ENCODE measurements at places on chromosomes 5 and 9.

- no peak for DNase-seq
Measured at GRCh38 chr5:59800347-59800893, 93.1 kb downstream of the PDE4D start.

DNA sequence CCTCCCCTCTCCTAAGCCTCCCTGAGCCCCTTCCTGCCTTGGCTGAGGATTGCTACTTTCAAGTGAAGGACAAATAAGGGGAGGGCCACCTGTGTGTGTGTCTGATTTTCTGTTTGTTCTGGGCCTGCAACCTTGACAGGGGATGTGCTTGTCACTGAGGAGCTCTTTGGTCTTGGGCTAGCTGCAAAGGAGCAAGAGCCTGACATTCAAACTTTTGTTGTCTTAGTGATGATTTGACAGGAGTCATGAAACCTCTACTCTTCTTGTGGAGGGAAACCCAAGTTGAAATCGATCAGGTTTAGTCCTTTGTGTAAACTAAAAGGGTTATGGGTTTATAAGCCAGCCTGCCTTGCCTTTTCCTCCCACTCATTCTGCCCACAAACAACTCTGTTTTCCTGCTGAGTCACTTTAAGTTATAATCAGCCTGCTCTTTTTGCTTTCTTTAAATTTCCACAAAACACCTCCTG is 16.9 kb downstream of the CLTA start:
- no peak for DNase-seq

DNA sequence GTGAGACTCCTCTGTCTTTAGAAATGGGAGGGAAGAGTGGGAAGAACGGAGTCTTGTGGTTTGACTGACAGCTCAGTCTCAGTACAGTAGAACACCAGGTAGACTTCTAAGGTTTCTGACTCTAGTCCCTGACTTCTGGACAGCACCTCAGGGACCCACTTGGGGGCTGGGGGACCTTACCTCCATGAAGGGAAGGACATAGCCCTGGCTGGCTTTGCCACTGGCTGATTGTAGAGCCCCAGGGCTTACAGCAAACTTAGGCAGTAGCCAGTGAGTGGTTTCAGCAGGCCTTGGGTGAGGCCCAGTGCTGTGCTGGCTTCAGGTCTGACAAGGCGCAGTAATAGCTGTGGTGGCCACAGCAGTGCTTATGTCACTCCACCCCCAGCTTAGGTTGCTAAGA is 290.0 kb upstream of the PRR16 start:
- no peak for DNase-seq

- no peak for DNase-seq
Measured at GRCh38 chr5:172530878-172531703, 76.8 kb upstream of the SH3PXD2B start.

DNA sequence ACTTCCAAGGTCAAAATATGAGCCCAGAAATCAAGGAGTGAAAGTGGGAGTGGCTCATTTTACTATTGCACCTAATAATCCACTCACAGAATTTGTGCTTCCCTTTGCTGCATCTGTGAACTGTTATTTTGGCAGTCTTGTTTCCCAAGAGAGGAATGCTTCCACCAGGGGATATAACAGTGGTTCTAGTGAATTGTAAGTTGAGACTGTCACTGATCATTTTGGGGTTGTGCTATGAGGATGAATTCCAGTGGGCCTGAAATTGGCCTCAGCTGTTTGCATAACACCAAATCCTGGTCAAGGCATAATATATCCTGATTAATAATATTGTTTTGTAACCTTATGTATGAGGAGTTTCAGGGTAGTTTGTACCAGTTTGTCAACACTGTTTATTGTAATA is 14.4 kb downstream of the FAM200C start:
- DNase-seq: no peak

GRCh38 chr5:135372654-135373381 is 26.2 kb downstream of the MACROH2A1 start:
- no peak for DNase-seq

DNA sequence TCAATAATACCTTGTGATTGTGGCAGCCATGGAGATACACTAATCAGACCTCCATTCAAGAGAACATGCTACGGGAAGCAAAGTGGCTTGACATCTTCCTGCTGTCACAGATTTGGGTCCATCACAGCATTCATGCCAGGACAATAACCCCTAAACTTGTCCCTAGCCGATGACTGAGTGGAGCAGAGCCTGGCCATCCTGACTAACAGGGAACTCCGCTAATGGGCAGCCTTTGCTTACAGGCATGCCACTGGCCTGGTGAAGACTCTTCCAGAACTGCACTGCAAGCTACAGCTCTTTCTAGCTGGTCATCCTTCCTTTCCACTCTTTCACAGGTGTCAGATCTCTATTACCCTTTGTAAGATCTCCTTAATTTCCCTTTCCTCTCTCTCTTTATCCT is 16.0 kb downstream of the FAM174A start:
- no peak for DNase-seq

DNA sequence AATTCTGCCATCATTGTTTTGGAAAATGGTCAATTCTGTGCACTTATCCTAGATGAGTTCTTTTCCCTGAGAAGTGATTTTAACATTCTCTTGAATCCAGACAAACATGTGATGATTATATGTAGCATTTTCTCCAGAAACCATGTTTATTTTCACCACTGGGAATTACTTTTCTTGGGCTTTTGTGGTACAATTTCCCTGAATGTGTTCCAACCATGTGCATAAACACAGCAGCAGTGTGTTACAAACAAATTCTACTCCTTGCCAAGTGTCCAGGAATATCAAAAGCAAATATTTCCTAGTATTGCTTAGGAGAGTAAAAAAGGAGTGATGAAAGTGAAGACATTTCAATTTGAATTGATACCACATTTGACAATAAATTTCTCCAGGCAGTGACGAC is 50.4 kb downstream of the NXNL2 start:
- no peak for DNase-seq

DNA sequence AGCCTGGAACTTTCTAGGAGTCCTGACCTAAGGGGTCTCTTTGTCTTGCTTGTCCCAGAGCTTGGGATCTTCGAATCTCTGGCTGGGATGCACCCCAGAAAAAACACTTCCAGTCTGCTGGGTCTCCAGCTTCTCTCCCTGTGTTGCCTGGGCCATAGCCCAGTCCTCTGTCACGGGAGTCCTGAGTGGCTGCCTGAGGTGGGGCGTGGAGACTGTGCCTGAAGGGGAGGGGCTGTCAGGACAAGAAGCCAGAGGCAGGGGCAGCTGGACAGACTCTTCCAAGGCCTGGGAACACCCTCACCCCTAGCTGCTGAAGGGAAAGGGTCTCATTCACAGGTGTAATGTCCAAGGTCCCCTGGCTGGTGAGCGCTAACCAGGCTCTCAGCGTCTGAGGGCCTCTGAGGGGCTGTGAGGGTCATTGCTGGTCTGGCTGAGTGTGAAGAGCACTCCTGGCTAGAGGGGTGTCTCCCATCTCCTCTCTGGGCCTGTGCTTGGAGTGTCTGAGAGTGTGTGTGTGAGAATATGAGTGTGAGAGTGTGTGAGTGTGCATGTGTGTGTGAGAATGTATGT is 20.4 kb upstream of the COL27A1 start:
- no peak for DNase-seq

- DNase-seq: no peak
Measured at GRCh38 chr9:121949364-121949763, 143.7 kb downstream of the TTLL11 start.

DNA sequence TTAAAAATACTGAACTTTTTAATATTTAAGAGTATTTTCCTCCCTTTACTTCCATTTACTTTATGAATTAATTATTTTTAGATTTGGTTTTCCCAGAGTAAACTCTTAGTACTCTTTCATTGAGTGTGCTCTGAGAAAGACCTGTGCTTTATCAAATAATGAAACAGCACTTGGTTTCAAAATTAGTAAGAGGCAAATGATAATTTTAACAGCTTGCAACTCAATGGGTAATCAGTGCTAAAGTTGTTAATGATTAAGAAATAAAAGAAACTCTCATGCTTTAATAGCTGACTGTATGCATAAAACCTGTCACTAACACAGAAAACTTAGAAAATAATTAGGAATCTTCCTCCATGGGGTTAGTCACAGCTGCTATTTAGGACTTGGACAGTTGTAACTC is 244.4 kb downstream of the RFX3 start:
- no peak for DNase-seq

GRCh38 chr9:137030538-137031527 is 1.1 kb downstream of the FUT7 start:
- no peak for DNase-seq
